Stimulated activated CD4-positive, alpha-beta T cell treated with anti-CD3 and anti-CD28 coated beads, Interleukin-12 subunit alpha, Interleukin-12 subunit beta, amount 100 ng/mL, for 48 hours (primary cell): ENCODE measurements at places on chromosomes 2 and 18.

DNA sequence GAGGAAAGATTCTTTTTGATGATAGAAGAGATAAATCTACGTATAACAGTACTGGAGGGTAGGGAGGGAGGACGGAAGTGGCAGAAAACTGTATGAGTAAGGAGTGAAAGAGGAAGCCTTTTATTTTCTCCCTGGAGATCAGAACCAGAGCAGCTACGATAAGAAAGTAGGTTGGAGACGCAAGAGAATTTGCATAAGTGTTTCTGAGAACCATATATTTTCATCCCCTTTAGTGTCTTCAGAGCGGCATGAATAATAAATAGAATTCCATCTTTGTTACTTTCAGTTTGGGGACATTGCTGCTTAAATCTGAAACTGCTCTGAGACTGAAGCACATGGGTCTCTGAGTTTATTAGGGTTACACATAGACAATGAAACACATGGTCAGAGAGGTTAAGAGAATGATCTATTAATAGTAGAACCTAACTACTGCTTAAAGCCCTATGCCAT lies 230.2 kb upstream of the TNP1 start:
- DNase-seq = no peak

- DNase-seq = no peak
Observed at GRCh38 chr2:136611451-136611850, 153.9 kb upstream of the THSD7B start.

DNA sequence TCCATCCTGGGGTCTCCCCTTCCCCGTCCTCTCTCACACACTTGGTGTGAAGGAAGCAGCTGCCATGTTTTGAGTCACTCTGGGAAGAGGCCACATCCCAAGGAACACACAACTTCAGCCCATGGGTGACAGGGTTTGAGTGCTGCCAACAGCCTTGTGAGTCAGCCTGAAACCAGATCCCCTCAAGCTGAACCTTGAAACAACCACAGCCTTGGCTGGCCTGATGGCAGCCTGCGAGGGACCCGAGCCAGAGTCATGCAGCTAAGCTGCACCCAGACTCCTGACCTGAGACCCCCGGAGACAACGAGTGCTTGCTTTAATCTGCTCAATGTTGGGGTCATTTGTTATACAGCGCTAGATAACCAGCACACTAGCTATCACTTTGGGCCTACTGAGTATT lies 19.3 kb upstream of the MC2R start:
- no peak for DNase-seq

GRCh38 chr18:38843291-38843690 lies 1277.7 kb upstream of the CELF4 start:
- no peak for DNase-seq

GRCh38 chr2:174593041-174593440 lies 4.6 kb downstream of the WIPF1 start:
- no peak for DNase-seq

- no peak for DNase-seq
Observed at GRCh38 chr2:156436497-156437085, 412 bp downstream of the GPD2 start.

- no peak for DNase-seq
Observed at GRCh38 chr2:32051836-32052439, 11.4 kb upstream of the SPAST start.

GRCh38 chr2:217222309-217222910 lies 362.5 kb upstream of the TNP1 start:
- peak; percentile 25 for DNase-seq

GRCh38 chr2:44623622-44624351 lies 262.0 kb downstream of the CAMKMT start:
- no peak for DNase-seq

GRCh38 chr18:13285874-13286273 lies 67.3 kb downstream of the LDLRAD4 start:
- no peak for DNase-seq
